ENCODE measurements at places on chromosomes 12 and 14. TPM values are rescaled to one million over a fixed set of nuclear protein-coding genes. Genes with fewer than 3 reads are reported as not detected.

TUBA1A gene
- total RNA-seq: 815 TPM

FAM90A1 gene
- not detected for total RNA-seq

MYL6B gene
- total RNA-seq: 60.3 TPM

BICDL1 gene
- total RNA-seq: not detected

INHBC gene
- total RNA-seq: not detected

FIGNL2 gene
- 0.39 TPM for total RNA-seq

CIROP gene
- total RNA-seq: not detected

FGF23 gene
- under 0.01 TPM for total RNA-seq
